ENCODE measurements at places on chromosomes 6 and 20.

- no peak for DNase-seq
Measured at GRCh38 chr20:23412026-23412425, 9.3 kb downstream of the NAPB start.

DNA sequence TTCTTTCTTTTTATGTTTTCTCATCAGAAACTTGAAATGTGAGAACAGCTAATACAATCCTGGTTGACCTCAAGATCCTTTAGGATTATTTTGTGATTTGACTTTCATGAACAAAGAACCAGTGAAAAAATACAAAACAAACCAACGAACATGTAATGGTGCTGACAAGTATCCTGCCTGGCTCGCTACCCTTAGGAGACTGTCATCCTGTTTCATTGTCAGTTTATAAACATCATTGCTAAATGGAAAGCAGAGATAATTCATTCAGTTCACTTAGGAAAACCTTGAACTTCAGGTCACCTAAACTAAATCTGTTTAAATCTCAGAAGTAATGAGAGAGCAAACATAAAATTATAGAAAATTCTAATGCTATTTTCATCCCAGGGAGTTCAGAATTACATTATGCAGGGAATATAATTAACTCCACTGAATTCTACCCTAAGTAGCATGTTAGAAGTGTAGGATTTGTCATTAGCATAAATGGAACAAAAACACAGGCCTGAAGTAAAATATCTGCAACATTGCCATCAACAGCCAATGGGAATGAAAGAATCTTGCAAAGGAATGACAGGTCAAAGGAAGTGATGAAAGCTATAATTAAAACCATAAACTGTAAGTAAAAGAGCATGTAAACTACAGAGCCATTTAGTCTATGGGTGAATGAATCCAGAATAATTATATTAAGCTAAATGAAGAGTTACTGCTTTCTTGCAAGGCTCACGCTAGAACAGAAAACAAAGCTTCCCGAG, 401.2 kb upstream of the MANEA start:
- no peak for DNase-seq

DNA sequence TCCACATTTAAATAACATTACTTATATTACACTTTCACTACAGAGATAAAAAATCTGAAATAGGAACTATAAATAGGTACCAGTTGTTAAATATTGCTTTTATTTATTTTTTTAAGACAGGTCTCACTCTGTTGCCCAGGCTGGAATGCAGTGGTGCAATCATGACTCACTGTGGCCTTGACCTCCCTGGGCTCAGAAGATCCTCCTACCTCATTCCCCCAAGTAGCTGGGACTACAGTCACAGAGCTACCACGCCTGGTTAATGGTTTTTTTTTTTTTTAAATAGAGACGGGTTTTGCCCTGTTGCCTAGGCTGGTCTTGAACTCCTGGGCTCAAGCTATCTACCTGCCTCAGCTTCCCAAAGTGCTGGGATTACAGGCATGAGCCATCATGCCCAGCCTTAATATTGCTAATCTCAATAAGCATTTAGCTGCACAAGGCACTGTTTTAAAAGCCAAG, 17.3 kb downstream of the EEF1E1 start:
- no peak for DNase-seq

DNA sequence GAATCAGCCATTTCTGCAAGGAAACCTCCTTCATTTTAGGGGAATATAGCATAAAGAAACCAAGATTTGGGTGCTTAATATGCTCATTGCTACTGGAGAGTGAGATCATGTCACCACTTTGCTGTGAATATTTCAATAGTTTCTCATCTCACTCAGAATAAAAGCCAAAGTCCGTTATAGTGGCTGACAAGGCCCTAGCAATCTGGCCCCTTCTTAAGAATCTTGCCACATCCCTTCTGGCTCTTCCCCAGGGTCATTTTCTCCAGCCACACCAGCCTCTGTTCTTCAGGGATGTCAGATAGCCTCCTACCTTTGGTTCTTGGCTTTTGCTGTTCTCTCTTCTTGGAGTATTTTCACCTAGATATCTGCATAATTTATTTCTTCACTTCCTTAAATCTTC, 24.8 kb upstream of the MLIP start:
- no peak for DNase-seq

DNA sequence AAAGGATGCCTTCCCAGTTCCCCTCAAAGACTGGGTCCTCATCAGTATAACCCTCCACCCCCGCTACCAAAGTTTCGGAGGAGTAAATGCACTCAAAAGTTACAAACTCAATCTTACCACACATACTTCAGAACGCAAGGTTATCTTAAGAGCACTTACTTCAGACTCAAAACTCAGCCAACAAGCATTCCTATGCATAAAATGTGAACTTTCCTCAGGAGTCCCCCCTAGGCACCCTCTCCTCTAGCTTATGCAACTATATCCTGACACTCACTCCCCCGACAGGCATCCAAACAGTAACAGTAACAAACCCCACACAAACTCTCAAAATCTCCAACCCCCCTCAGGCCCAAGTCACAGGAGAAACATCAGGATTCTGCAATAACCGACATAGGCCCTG, 11.1 kb upstream of the ADTRP start:
- no peak for DNase-seq

GRCh38 chr20:41232973-41233926, 84.3 kb downstream of the ZHX3 start:
- DNase-seq, result no peak

GRCh38 chr6:74415056-74415455, 719.1 kb downstream of the CD109 start:
- no peak for DNase-seq

DNA sequence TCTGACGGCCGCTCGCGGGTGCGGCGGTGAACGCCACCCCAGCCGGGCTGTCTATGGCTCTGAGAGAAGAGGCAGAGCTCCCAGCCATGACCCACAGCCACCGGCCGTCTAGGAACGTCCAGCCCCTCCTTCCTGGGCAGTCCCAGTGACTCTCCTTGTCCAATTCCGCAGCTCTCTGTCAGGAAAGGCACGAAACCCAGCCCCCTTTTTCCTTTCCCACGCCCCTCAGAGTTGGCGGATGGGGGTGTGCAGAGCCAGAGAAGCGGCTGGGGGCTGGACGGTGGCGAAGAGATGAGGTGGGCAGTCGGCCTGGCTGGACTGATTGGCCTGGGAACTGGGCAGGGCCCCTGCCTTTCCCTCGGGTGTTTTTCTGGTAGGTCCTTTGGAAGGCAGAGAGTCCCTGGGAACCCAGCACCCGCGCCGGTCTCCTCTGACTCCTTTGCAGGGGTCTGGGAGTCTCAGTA, 1.5 kb downstream of the EBF4 start:
- DNase-seq, result no peak

- DNase-seq, result no peak
Measured at GRCh38 chr6:73086726-73087125, 138.6 kb downstream of the KHDC1L start.

GRCh38 chr6:154514481-154514880, 4.0 kb upstream of the CNKSR3 start:
- no peak for DNase-seq

DNA sequence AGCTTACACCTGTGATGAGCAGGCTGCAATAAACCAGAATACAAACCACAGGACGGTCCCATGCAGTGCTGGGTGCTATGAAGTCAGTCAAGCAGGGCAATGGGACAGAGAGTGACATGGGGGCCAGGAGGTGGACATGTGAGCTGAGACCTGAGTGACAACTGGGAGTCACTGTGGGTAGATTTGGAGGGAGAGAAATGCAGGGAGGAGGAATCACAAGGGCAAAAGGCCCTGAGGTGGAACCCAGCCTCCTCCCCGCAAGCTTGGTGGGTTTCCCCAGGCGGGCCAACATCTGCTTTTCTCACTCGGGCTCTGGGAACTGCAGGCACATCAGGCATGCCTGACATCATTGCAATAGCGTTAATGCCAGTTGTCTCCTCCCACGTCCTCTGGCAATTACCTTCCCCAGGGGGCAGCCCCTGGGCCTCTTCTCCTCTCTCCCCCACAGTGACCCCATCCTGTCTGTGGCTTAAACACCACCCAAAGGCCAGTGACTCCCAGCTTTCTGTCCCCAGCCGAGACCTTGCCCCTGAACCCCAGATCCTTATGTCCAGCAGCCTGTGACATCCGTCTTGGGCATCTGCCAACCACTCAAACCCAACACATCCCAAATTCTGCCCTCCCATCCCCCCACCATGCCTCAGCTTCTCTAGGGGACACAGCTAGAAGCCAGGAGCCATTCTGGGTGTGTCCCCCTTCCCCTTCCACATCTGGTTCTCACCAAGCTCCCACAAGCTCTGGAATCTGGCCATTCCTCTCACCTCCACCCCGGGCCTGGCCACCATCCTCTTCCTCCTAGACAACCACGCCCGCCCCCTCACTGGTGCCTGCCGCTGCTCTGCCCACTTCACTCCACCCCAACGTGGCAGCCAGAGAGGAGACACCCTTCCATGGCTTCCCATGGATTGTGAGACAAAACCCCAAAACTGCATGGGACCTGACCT, 28.2 kb downstream of the PDRG1 start:
- DNase-seq, result no peak

DNA sequence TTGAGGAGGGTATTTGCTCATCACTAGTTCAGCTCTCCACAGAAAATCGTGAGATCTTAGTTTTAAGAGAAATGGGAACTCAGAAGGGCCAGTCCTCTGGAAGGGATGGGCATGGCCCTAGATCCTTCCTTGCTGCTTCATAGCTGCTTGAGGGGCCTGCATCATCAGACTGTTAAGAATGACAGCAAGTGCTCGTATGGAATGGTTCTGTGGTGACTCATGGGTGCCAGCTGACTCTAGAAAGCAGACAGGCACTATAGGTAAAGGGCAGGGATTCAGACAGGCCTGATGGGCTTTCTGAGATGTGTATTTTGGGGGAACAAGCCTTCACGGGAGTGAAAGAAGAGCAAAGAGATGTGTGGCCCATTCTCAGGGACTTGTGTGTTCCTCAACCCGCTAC, 90.8 kb downstream of the MYLK4 start:
- no peak for DNase-seq

GRCh38 chr20:44614525-44614924, 32.1 kb downstream of the PKIG start:
- no peak for DNase-seq

DNA sequence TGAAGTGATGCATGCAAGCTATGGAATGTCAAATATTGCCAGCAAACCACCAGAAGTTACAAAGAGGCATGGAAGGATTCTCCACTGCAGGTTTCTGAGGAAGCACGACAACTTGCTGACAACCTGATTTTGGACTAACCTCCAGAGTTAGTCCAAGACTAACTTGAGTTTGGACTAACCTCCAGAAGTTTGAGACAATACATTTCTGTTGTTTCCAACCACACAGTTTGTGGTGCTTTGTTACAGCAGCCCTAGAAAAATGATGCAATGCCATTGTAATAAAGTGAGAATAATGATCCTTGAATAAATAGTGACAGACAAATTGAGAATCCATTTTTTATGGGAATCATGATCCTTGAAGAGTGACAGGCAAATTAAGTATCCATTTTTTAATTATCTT, 169.9 kb upstream of the HDDC2 start:
- no peak for DNase-seq

- DNase-seq, result no peak
Measured at GRCh38 chr20:3014662-3015061, 28.8 kb upstream of the GNRH2 start.

Data from stimulated activated CD4-positive, alpha-beta T cell treated with anti-CD3 and anti-CD28 coated beads, Interleukin-2, amount 100 ng/mL, for 4 hours (primary cell).